Muscle of leg (tissue), 16 donors: ENCODE measurements at places on chromosomes 7 and 10.

DNA sequence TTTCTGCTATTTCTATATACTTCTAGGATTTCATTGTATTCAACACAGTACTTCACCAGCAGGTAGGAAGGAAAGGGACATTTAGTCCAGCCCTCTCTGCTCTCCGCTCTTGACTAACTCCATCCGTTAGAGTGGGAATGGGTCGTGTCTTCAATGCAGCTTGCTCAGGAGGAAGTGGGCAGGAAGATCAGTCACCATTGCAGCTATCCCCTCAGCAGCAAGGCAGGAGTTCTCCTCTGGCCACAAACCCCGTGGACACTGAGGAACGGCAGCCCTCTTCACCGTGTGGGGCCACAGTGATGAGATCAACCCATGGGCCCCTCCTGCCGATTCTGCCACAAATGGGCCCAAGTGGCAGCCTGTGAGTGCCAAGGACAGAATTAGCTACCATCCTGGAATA, 30.2 kb upstream of the IKZF1 start:
- DNase-seq: no peak

DNA sequence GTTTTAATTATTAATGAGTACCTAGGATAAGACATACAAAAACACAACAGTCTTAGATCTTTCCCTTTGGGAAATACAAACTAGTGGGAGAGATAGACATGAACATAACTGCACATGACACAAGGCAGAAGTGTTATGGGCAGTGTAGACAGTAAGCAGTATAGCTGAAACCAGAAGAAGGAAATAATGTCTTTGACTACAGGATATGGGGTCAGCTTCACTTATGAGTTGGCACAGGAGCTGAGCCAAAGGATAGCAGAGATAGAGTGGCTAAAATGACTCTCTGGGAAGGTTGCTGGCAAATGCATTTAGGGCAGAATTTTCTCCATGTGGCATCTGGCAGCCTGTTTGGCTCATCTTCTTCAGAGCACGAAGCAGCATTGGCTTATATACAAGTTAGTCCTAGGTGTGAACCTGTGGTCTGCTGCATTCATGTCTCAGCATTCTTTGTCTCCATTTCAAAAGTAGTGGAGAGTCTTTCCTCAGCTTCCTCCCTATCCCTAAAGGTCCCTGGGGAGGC, 60.3 kb upstream of the FEZF1 start:
- no peak for DNase-seq

- peak; percentile 29 for DNase-seq
Measured at GRCh38 chr7:117872561-117873309, 506 bp downstream of the CTTNBP2 start.

DNA sequence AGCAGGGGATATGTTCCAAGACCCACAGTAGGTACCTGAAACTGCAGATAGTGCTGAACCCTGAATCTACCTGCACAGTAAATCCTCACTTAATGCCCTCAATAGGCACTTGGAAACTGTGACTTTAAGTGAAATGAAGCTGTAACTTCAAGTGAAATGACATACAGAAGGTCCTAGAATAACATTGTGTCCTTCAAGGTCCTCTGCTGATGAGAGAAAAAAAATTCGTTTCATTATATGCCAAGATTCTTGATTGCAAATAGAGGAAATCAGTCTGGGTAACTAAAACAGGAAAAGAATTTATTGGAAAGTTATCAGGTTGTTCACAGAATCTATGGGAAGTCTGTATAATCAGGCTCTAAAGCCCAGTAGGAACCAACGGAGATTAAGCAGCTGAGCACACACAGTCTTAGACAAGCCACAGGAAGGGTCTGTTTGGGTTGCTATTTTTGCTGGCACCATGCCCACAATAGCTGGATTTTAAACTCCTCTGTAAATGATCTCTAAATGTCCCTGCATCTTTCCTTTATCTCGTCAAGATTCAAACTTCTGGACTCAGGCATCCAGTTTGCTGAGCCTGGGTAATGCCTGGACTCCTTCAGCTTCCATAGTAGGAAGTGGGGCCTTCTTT, 57.5 kb downstream of the EXOC4 start:
- DNase-seq: peak; percentile 22

GRCh38 chr10:91215384-91215783, 5.1 kb upstream of the PCGF5 start:
- DNase-seq: peak; percentile 5

DNA sequence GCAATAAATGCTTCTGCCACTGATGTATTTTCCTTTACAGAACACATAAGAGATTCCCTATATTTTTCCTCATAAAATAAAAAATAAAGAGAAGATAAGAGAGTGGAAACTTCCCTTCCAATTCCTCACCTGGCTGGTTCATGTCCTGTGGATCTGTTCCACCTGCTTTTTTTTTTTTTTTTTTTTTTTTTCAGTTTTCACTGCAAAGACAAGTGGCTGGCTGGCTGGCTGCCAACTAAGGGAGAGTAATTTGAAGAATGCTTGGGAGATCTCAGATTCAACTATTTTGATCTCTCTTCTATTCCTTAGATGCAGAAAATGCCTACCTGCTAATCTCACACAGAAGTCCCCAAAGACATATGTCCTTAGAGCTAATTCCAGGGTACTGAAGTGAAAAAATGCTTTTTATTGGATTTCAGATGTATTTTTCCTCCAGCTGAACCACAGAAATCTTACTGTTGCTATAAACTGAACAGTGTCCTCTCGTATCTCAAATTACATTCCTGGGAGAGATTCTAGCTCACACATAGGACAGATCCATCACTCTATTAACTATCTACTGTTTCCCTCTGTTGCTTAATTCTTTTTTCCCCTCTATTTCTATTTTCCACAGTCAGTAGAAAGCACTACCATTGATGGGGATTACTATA, 120.8 kb downstream of the NRCAM start:
- DNase-seq: peak; percentile 10

- no peak for DNase-seq
Measured at GRCh38 chr7:70387217-70387616, 744.7 kb upstream of the GALNT17 start.

DNA sequence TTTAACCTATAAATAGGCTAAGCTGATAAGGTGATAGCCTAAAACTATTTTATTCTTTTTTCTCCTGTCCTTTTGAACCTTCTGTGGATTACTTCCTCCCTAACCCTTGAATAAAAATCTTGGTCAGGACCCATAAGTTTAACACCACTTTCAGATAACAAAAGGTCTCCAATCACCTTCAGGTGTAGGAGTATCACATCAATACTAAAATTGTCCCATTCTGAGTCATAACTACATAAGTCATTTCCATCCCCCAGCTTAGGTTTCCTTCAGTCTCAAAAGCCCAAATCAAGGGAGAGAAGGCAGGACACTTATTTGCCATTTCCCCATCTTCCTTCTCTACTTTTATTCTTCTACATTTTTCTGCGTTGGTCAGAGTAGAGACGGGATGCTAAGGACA, 56.9 kb upstream of the WNT16 start:
- DNase-seq: no peak

- DNase-seq: peak; percentile 92
Measured at GRCh38 chr7:49631960-49632359, 141.5 kb upstream of the VWC2 start.

- DNase-seq: peak; percentile 97
Measured at GRCh38 chr10:102616066-102616770, 28.1 kb upstream of the TRIM8 start.

DNA sequence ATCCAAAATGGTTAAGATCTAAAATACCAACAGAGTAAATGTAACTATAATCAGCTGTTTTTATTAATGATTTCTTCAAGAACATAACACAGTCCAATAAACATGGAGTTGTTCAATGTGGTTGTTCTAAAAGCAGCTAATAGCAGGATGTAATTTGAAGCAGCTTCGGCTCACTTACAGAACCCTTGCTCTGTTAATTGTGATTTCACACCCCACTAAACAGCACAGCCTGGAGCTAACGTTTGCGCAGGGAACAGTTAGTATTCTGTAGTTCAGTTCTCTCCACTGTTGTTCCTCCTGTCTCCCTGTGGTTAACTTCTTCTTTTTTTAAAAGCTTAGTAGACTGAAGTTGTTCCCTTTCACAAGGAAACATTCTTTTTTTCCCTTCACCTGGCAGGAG, 104.0 kb downstream of the GRM3 start:
- DNase-seq: no peak

GRCh38 chr7:117689406-117689805, 183.8 kb downstream of the CTTNBP2 start:
- DNase-seq: no peak

DNA sequence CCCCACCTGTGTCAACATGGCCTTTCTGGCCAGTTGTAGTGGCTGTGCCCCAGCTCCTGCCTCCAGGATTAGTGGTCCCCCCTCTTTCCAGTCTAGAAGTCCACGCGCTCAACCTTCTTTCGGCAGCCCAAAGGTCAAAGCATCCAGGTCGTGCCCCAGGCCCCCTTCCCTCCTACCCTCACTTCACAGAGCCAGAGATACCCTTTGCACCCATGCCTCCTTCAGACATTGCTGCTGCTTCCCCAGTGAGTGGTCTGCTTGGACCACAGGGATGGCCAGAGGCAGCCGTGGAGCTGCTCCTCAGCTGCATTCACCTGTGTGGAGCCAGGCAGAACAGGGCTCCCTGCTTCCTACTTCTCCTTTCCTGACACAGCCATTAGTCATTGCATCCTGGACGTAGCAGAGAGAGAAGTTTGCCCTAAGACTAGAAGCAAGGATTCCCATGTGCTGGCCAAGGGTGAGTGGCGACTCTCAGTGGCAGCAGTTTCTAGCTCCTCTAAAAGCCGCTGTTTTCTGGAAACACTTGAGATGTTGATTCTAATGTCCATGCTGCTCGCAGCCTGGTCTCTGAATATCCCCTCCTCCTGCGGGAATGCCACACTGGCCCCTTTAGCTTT, 243.1 kb upstream of the SHH start:
- no peak for DNase-seq

GRCh38 chr7:127609297-127609696, 8.6 kb downstream of the PAX4 start:
- DNase-seq: no peak

- DNase-seq: peak; percentile 63
Measured at GRCh38 chr10:36171556-36171952, 529.5 kb upstream of the FZD8 start.

- peak; percentile 9 for DNase-seq
Measured at GRCh38 chr7:88357294-88357693, 50.6 kb upstream of the STEAP4 start.

DNA sequence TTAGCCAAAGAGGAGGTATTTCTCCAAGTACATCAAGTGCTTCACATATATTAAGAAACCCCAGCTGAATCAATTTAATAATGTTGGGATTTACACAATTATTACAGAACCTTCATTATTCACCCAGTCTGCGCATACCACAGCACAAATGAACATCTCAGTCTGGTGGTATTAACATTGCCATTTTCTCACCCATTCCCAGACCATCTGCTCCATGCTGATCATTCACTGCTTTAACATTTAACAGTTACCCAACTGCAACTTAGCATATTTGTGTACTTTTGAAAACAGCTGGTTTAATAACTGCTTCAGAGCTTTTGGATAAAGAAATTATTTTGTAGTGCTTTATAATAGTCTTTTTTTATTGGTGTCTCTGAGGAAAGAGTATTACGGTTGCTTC, 1072.1 kb downstream of the NXPH1 start:
- DNase-seq: no peak

DNA sequence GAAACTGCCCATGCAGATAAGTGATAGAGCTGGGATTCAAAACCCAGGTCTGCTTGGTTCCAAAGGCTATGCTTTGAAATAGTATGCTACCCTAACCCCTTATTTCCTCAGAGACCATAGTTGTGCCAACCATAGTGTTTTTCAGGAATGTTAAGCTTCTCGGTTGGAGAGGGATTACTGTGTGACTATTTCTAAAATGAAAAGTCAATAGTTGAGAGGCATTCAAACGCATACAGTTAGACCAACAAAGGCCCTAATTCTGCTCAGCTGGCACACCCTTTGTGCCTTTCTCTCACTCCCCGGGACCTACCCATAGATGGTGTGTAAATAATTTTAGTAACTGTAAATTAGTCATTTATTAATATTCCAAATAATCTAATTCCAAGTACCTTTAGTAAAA, 64.6 kb upstream of the RNF148 start:
- DNase-seq: no peak

DNA sequence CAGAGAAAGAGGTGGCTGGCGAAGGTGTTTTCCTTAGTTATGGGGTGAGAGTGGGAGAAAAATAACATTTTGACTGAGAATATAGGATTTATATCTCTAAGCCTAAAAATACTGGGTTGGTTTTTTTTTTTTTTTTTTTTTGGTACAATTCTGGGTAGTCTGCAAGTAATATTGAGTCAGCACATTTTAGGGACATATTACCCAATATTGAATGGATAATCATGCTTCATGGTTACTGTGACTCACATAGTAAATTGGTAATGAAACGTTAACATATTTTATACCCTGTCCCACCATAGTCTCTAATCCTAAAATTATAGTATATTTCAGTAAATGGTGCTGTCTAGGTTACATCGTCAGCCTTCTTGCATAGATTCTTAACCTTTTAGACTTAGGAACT, 91.4 kb downstream of the TPST1 start:
- DNase-seq: no peak

GRCh38 chr7:93031795-93032194, 86.0 kb downstream of the SAMD9 start:
- DNase-seq: no peak

DNA sequence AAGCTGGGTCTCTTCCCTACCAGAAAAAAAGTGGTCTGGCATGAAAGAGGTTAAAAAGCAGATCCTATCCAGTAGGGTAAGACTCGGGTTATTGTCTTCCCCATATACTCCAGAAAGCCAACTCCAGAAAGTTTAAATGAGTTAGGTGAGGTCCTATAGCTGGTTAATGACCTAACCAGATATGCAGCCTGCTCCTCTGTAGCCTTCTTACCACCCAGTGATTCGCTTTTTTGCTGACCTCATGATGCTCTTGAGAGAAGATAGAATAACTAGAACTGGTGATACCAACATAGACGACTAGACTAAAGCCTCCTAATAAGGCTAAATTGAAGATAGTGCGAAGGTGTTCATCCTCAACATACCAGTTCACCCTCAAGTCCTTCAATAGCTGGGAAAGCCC, 675 bp upstream of the GIMAP1 start:
- no peak for DNase-seq

- DNase-seq: no peak
Measured at GRCh38 chr10:13658264-13658663, 71.5 kb downstream of the PRPF18 start.

- DNase-seq: no peak
Measured at GRCh38 chr7:114295522-114295921, 119.1 kb upstream of the FOXP2 start.

- peak; percentile 71 for DNase-seq
Measured at GRCh38 chr7:77657427-77658224, 38.6 kb upstream of the RSBN1L start.

DNA sequence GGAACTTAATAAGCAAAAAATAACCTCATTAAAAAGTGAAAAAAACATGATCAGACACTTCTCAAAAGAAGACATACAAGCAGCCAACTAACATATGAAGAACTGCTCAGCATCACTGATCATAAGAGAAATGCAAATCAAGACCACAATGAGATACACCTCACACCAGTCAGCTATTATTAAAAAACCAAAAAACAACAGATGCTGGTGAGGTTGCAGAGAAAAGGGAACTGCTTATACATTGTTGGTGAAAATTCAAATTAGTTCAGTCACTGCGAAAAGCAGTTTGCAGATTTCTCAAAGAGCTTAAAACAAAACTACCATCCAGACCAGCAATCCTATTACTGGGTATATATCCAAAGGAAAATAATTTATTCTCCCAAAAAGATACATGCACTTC, 513.3 kb downstream of the MDFIC start:
- no peak for DNase-seq
